ENCODE measurements at places on chromosomes 1 and 21.
A peak's percentile ranks its signal among the peaks of the same experiment; 100 is the strongest.

GRCh38 chr1:47682198-47682597 is 244.4 kb downstream of the FOXD2 start:
- DNase-seq, result no peak

DNA sequence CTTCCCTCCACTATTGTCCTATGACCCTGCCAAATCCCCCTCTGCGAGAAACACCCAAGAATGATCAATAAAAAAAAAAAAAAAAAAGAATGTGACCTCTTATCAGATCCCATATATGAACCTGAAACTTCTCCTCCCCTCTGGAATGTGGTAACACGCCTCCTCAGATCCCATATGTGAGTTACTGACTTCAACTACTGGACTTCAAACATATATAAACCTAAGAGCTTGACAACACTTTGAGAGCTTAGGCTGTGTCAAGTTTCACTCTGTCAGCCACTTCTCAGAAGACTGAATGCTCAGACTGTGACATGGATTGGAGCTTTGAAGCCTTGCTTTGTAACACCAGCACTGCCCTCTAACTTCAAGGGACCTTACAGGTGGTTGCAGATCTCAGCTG is 148.4 kb downstream of the COP1 start:
- DNase-seq, result no peak

DNA sequence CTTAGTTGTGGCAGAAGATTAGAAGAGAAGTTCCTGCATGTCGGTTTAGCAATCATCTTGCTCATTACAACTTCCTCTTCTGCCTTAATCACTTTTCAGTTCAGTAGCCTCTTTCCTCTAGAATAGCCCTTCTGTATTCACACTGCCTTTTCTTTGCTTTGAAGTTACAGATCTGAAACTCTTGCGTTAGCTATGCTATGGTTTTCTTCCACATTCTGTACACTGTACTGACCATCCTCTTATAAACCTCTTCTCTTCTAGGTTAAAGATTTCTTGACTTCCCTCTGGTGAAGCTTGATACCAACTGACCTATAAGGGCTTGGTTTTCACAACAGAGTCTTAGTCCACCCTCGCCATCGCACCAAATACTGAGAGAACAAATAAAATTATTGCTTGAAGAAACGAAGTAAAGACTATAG is 35.0 kb downstream of the C21orf91 start:
- no peak for DNase-seq

DNA sequence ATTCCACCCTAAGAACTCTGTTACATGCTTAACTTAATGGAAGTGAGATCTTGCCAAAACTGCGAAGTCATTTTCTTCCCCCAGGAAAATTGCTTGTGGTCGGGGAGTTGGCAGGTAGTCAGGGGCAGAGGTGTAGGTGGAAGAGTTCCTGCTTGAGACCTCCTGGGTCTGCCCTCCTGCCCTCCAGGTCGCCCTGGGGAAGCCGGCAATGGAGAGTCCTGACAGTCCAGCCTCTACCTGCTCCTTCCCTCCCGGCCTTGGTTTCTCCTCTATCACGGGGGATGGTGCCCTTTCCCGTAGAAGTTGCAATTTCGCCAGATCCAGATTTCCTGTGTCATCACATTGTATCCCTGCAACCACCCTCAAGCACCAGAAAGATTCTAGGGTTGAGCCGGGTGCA is 463.8 kb downstream of the MATN1 start:
- DNase-seq, result no peak

DNA sequence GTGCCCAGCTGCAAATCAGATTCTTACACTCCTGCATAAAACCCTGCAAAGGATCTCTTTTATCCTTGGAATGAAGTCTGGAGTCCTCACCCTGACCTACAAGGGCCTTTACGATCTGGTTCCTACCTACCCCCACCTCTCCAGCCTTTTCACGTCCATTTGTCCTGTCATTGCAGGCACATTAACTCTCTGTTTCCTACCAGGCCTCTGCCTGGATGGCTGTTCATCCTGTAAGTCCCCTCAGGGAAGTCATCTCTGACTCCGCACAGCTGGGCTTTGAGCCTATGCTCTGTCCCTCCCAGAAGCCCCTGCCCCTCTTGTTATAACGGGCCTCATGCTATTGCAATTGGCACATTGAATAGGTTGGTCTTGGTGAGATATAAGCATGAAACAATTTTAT is 96.8 kb upstream of the USP24 start:
- no peak for DNase-seq

DNA sequence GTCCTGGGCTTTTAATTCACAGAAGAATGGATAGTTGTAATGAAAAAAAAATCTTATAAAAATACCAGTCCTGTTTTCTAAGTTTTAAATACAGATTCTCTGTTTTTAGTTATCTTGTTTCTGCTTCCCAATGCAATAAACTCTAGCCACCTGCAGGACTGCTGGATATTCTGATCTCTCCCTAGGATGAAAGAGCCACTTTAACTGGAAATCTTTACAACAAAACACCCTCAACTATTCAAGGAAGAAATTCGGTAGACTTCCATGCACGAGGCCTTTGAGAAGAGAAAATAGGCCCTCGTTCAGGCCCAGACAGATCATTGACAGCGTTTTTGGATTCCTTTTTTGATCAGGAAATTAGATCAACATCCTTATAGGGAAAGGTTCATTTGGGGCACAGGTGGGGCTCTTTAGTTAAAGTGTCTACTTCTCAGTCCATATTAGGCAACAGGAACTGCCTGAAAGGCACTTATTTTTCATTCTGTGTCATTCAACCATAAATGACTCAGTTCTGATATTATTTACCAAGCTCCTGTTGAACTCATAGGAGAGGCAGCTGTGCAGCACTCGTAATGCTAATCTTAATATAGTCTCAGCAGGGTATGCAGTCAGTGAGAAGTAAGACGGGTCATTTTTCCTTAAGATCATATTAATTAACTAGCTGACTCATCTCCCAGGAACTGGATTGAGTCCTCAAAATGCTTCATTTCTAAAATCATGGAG is 71.1 kb upstream of the ERRFI1 start:
- no peak for DNase-seq

GRCh38 chr1:202315576-202316168 is 26.1 kb downstream of the UBE2T start:
- DNase-seq, result peak; percentile 62

- no peak for DNase-seq
Observed at GRCh38 chr1:228001738-228002535, 4.9 kb upstream of the WNT3A start.

DNA sequence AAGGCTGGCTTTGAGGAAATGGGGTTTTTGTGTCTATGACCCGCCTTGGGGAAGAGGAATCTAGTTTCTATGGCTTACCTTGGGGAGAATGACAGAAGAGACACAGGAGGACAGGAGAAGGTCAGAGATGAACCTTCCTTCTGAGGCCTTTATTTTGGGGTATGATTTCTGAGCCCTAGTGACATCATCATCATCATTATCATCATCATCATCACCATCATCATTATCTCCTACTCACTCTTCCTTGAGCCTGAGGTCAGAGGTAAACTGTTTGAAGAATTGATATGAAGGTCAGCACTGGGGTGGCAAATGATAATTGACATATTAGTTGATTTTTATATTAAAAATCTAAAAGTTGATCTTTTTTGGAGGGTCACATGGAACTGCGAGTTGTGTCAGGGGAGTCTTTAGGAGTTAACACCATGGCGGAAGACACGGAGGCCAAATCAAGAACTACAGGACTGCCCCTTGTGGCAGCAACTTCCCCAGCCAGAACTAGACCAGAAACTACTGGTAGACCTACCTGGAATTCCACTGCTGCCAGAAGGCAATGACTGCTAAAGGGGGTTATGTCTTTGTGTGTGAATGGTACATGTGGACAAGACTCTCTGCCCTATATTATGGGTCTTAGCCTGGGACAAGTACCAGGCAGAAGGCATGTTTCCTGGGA is 49.8 kb upstream of the WLS start:
- no peak for DNase-seq

- DNase-seq, result no peak
Observed at GRCh38 chr1:230708631-230709580, 5.0 kb downstream of the AGT start.

- DNase-seq, result no peak
Observed at GRCh38 chr1:27598902-27599528, 4.9 kb downstream of the AHDC1 start.

DNA sequence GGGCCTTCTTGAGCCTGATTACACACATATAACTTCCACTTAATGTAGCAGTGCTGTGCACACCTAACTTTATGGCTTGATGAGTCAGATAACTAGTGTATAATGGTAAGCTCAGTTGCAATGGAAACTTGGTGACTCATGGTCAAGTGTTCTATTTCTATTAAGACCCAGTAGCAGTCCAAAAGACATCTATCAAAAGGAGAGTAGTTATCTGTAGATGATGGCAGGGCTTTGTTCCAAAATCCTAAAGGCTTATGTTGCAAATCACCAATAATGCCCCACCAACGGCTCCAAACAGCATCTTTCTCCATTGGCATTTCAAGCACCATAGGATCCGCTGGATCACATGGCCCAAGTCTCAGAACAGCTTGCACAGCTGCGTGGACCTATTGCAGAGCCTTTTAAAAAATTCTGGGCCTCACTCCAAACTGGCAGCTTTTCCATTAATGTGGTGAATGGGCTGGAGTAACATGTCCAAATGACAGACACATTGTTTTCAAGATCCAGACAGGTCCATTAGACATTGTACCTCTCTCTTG is 566.8 kb upstream of the USP24 start:
- no peak for DNase-seq

DNA sequence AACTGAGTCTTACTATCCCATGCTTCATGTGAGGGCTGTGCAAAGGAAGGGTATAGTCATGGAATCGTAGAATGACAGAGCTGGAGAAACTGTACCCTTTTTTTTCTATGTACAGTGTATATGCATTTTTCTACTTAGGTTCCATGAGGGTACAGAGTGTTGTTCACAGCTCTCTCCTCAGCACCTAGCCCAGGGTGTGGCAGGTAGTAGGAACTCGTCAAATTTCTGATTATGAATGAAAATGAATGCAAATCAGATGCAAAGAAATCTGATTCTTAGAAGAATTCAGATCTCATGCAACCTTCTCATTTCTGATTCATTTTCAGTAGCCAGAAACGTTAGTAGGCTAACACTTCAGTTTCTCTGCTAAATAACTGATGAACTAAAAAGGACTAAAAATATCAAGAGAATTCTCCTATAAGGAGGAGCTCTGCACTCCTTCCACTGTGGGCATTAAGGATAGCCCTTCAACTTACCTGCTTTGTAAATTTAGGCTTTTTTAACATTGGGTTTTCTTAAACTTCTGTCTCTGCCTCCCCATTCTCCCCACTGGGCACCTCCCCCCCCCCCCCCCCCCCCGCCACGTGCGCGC is 18.0 kb upstream of the HHAT start:
- no peak for DNase-seq

DNA sequence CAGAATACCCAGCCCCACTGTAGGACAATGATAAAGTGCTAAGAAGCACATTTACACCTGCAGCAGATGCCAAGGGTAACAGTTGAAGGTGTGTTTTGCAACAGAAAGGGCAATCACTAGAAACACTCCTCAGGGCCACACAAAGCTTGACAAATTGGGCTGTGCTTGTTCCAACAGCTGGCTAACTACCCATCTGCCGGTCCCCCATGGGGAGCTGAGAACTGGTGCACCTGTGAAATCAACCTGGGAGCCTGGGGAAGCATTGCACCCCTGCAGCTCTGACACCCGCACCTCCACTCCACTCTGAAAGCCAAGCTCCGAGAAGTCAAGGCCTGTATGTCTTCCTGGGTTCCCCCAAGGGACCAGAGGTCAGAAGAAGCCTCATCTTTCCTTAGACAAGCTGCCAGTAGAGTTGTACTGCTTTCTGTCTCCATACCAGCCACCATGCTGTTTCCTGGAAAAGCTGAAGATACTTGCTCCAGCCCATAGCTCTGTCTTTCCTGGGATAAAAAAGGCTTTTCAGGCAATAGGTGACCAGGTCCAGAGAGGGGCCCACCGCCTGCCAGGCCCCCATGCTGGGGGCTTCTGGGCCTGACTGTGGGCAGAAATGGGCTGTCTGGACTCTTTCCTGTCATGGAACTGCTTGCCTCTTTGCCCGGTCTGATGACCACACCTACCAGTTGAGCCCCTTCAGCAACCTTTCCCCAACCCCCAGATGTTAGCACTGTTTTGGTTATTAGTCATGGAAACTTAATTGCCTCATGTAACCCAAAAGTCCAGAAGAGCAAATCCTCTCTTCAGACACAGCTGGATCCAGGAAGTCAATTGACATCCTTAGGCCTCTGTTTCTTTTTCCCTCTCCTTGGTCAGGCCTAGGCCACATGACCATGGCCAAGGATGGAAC is 93.6 kb downstream of the KIF14 start:
- DNase-seq, result no peak

DNA sequence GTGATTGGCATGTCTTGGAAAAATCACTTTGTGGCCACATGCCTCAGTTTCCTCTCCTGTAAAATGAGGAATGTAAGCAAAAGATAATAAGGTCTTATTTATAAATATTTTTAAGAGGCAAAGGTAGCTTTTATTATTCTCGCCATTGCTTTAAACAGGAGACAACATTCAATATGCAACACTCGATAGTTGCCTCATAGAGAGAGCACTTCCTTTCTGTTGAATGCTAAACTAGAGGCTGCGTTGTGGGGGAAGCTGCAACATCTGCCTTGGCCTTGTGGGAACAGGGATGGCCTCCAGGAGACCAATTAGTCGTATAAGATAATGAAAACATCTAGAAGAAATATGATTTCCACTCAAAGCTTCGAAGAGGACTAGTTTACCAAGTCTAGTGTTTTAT is 3.5 kb downstream of the OSCP1 start:
- no peak for DNase-seq

DNA sequence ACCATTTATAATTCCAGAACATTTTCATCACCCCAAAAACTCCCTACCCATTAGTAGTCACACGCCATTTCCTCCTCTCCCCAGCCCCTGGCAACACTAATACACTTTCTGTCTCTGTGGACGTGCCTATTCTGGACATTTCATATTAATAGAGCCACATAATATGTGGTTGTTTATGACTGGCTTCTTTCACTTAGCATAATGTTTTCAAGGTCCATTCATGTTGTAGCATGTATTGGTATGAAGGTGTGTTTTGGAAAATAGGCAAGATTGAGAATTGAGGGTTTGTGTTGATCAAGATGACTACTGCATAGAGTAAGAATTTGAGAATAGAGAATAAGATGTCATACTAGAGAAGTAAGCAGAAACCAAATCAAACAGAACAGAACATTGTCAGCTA is 67.5 kb downstream of the ZFYVE9 start:
- DNase-seq, result no peak

GRCh38 chr1:81030441-81030840 is 770.3 kb upstream of the ADGRL2 start:
- DNase-seq, result no peak

- no peak for DNase-seq
Observed at GRCh38 chr1:6329851-6330250, 63.7 kb downstream of the ACOT7 start.

- DNase-seq, result no peak
Observed at GRCh38 chr1:32746130-32746529, 43.6 kb upstream of the SYNC start.

GRCh38 chr1:28417441-28417922 is 47.9 kb downstream of the PHACTR4 start:
- DNase-seq, result peak; percentile 3
